ENCODE measurements at places on chromosomes 4 and X.

- DNase-seq: no peak
Measured at GRCh38 chr4:37664696-37665095, 21.5 kb downstream of the RELL1 start.

DNA sequence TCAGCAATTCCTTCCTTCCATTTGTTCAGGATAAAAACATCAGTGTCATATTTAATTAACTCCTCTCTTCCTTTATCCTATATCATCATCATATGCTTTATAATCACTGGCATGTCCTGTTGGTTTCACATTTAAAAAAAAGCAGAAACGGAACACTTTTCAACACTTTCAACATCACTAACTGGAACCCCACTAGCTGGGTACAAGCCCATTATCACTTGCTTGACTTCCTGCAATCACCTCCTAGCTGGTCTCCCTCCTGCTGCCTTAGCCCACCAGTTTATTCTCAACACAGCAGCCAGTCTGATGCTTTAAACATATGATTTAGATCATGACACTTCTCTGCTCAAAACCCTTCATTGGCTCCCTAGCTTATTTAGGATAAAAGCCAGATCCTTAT lies 116.4 kb upstream of the LSM6 start:
- DNase-seq: no peak

DNA sequence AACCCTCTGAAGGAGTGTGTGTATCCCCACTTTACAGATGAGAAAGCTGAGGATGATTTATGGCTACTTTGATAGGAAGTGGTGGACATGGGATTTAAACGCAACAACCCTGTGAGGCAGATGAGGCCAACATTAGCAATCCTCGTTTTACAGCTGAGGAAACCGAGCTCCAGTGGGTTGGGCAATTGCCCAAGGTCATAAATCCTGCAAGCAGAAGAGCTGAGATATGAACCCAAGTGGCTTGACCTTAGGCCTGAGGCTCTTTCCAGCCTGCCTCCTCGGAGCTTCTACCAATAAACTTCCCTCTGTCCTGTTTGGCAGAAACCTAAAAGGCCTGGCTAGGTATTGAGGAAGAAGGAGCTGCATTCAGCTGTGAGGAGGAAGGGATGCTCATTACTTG lies 185.5 kb upstream of the RBPJ start:
- DNase-seq: no peak

DNA sequence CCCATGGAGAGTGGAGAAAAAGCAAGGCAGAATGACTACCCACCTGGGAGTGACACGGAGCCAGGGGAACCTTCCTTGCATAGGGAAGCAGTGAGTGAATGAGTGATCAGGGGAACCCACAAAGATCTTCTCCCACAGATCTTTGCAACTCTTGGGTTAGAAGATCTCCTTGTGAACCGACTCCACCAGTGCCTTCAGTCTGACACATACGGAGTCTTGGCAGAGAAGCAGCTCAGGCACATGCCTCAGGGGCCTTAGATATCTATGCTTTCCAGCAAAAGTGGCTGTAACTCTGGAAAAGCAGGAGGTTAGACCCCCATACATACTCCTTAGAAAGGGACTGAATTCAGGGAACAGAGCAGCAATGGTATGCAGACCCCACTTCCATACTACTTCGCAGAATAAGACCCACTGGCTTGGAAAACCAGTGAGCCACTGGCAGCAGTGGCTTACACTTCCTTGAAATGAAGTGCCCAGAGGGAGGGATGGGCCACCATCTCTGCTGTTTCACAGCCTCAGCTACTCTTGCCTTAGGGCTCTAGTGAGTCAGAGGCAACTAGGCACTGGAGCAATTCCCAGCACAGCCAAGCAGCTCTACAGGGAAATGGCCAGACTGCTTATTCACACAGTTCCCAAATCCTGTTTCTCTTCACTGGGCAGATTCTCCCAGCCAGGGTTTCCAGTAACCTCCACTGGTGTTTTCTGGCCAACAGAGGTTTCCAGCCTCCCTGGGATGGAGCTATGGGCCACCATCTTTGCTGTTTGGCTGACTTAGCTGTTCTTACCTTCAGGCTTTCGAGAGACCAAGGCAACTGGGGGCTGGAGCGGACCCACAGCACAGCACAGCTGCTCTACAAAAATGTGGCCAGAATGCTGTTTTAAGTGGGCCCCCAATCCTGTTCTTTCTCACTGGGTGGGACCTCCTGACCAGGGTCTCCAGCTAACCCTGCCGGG lies 82.8 kb upstream of the TCEAL2 start:
- no peak for DNase-seq

DNA sequence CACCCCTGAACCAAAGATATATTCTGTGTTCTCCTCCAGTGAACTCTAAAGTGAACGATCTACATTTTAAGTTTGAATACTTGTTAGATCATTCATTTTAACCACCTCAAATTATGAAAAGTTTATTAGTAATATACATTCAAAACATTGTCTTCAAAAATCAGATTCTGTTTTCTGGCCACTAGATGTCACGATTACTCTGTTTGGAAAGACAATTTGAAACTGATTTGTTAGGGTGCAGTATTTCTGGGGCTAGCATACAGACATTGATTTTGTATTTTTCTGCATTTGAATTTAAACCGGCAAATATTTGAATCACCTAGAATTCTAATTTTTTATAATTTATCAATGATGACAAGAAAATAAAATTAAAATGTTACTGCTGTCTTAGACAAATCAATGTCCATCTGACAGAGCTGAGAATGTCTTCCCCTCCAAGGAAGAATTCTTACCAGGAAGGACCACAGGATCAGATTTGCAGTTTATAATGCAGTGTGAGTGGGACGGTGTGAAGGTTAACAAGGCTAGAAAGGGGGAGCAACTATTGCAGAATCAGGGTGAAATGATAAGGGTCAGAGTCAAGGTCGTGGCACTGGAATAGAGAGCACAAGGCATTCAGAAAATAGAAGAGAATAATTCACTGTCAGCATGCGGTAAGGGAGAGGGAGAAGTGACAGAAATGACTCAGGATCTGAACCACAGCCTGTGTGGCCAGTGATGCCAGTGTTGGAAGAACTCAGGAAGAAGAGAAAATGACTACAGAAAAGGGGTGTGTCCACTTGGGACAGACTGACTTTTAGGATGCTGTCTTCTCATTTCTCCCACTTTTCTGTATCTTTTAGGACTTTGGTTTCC lies 91.6 kb downstream of the ANXA10 start:
- DNase-seq: no peak

GRCh38 chrX:147894366-147894963 lies 17.3 kb upstream of the FMR1 start:
- no peak for DNase-seq

GRCh38 chr4:156547439-156547838 lies 424.2 kb downstream of the PDGFC start:
- DNase-seq: no peak

GRCh38 chr4:165301833-165302232 lies 25.6 kb upstream of the MSMO1 start:
- DNase-seq: no peak

GRCh38 chr4:152594978-152595925 lies 59.4 kb upstream of the FBXW7 start:
- no peak for DNase-seq

- no peak for DNase-seq
Measured at GRCh38 chr4:168859888-168860694, 150.0 kb downstream of the CBR4 start.

- DNase-seq: no peak
Measured at GRCh38 chr4:165726831-165727230, 146.2 kb upstream of the TLL1 start.

DNA sequence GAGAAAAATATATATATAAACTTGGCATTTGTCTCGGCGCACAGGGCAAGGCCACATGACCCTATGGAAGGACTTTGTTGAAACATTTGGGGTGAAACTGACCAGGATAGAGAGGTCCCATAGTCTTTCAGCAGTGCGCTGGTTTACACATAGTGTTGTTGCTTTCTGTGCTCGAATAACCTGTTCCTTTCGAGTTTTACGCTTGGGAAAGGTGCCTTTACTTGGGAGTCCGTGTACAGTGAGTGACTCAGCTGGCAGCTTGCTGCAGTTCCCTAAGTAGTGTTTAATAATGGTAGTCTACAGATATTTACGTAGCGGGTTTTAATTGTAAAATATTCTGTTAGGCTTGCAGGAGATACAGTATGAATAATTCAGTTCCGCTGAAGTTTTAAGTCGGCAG lies 578 bp downstream of the APOOL start:
- DNase-seq: no peak

GRCh38 chrX:69065451-69065850 lies 99.8 kb downstream of the PJA1 start:
- no peak for DNase-seq

All from naive thymus-derived CD8-positive, alpha-beta T cell (primary cell).